Lower leg skin (tissue), 4 donors: ENCODE measurements at places on chromosomes 1 and 21.

- no peak for DNase-seq
These were observed 19.9 kb upstream of the LDLRAP1 start for GRCh38 chr1:25523542-25523941.

DNA sequence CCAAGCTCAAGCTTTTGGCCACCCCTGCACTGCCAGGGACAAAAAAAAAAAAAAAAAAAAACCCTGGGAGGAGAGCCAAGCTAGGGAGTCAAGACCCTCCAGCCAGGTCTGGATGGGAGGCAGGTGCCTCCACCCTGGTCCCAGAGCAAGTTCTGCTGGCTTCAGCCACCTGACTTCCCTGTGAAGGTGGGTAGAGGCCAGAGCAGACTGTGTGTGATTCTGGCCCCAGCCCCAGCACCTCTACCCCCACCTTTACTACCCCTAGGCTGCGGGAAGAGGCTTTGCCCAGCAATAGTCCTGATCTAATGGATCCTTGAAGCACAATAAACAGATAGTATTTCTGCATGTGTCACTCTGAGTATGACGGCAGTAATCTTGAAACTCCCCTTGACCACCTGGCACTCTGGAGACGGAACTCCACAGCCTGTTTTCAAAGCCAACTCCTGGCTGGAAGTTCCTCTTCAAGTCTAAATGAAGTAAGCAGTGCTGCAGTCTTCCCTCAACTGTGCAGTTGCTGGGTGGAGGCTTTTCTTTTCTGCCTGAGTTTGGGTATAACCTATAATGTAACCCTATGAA lies 9.8 kb downstream of the PDZK1IP1 start:
- no peak for DNase-seq

DNA sequence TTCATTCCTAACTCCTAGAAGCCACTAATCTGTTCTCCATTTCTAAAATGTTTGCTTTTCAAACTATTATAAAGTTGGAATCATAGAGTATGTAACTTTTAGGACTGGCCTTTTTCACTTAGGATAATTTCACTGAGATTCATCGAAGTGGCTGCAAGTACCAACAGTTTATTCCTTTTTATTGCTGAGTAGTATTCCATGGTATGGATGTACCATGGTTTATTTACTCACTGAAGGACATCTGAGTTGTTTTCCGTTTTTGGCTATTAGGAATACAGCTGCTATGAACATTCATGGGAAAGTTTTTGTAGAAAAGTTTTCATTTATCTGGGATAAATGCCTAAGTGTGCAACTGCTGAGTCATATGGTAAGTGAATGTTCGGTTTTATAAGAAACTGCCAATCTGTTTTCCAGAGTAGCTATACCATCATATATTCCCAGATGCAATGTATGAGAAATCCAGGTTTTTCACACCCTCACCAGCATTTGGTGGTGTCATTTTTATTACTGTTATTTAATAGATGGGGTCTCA lies 66.3 kb downstream of the SLC27A3 start:
- no peak for DNase-seq

- no peak for DNase-seq
These were observed 743 bp upstream of the KRTAP10-10 start for GRCh38 chr21:44636209-44637017.

- DNase-seq = no peak
These were observed 159.9 kb upstream of the NEGR1 start for GRCh38 chr1:72442262-72442661.

GRCh38 chr1:2847086-2847985 lies 45.8 kb upstream of the TTC34 start:
- DNase-seq = no peak

- no peak for DNase-seq
These were observed 60.9 kb downstream of the FGGY start for GRCh38 chr1:59357645-59358320.

GRCh38 chr21:17003763-17004373 lies 509.0 kb upstream of the CXADR start:
- no peak for DNase-seq

DNA sequence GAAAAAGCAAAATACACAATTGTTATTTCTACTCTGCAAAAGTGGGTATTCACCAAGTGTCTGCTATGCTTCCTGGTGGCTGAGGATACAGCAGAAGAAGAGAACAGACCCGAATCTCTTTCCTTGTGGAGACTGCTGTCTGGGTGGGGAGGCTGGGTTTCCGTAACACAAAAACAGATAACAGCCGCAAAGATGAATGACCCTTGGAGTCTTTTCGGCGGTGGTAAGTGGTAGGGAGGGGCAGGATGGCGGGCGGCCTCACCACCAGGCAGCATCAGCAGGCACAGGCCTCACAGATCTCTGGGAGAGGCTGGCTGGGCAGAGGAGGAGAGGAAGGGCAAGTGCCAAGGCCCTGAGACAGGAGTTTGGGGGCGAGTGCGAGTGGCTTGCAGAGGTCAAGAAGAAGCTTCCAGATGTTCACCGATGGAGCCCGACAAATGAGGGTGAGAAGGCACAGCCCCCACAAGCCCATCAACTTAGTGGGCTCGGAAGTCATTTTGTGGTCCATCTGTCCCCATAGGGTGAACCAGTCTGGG lies 164.2 kb downstream of the RHOU start:
- no peak for DNase-seq

DNA sequence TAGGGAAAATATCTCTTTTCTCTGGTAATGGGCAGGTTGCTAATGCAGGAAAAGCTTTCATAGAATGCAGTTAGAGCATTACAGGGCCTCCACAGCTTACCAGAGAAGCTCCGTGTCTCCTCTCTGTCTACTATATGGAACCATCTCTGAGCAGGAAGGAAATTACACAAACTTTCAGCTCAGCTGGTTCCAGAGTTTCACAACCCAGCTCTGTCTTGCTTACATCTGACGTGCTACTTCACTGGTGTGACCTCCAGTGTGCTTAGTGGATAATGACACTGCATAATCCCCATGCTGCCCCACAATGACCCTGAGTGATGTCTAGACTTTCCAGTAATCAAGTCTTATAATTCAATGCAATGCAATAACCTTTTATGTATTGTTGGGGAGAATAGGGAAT lies 4.3 kb upstream of the FGGY start:
- peak; percentile 75 for DNase-seq

- DNase-seq = no peak
These were observed 15.4 kb downstream of the DYNLT5 start for GRCh38 chr1:66767626-66768025.

GRCh38 chr1:111737216-111738132 lies 1.7 kb downstream of the INKA2 start:
- no peak for DNase-seq

- DNase-seq = no peak
These were observed 146.3 kb upstream of the C8B start for GRCh38 chr1:57112148-57112547.

DNA sequence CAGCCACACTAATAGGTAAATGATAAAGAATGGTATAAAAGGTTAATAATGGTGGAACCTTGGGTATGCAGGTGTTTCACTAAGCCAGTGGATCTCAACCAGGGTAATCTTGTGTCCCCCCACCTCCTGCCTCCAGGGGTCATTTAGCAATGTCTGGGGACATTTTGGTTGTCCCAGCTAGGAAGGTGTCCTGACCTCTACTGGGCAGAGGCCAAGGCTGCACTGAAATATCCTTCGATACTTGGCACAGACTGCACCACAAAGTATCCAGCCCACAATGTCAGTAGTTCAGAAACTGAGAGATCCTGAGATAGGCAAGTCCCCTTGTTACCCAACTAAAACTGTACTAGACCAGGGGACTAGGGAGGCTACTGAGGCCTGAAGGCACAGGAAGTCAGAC lies 113.6 kb upstream of the TIAM1 start:
- no peak for DNase-seq

- DNase-seq = peak; percentile 48
These were observed 265.9 kb downstream of the PRDM2 start for GRCh38 chr1:13965770-13966398.

DNA sequence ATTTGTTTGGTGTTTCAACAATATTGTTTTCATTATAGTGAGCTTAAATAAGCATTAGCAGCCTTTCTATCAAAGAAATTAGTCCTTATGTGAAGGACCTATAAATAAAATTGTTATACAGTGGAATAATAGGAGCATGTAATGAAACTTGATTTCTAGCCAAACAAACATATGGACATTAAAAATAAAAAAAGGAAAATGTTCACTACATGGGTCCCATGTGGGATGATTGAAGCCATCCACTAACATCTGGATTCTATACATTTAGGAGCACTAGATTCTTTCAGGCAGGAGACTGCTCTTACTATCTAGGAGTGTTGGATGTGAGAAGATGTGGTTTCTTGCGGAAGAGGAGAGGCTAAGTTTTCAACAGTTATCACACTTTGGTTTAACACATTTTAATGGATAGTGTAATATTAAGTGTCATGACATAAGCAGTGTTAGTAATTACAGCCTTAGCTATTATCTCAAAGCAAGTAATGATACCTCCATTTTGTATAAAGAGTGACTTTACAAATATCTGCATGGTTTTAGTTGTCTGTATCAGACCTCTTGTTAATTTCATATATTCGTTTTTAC lies 62.3 kb downstream of the LYPLAL1 start:
- no peak for DNase-seq

- DNase-seq = no peak
These were observed 1.5 kb downstream of the NAXE start for GRCh38 chr1:156592910-156593660.

GRCh38 chr1:153028766-153029165 lies 2.2 kb upstream of the SPRR1B start:
- no peak for DNase-seq
